ENCODE measurements at places on chromosomes 4 and X. TPM values are rescaled to one million over a fixed set of nuclear protein-coding genes. Genes with fewer than 3 reads are reported as not detected.

TCEAL7 gene
- total RNA-seq: 1.5 TPM

DNA sequence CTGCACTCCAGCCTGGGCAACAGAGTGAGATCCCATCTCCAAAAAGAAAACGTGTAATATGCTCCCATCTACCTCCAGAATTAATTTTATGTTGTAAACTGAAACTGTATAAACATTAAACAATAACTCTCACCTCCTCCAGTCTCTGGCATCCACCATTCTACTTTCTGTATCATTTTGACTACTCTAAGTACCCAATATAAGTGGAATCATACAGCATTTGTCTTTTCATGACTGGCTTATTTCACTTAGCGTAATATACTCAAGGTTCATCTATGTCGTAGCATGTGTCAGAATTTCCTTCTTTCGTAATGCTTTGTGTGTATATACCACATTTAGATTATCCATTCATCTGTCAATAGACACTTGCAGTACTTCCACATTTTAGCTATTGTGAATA lies 20.6 kb downstream of the F8 start:
- DNase-seq: no peak

NFKB1 gene
- 17.0 TPM for total RNA-seq

TMSB15C gene
- total RNA-seq: not detected

GRCh38 chr4:163665521-163666331 lies 171.2 kb downstream of the TMA16 start:
- no peak for DNase-seq

DNA sequence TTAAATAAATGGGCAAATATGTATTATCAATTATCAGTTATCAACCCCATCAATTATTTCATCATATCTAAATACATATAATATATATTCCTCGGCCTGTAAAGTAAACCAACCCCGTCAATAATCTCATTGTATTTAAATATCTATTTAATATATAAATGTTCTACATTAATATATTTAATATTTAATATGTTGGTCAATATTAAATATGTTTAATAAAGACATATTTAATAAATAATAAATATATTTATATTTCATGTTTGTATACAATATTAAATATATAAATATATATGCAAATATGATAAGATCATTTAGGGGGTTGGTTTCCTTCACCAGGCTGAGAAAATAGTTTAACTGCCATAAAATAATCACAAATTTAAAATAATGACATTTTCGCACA lies 6.4 kb upstream of the TMEM144 start:
- DNase-seq: no peak

DNA sequence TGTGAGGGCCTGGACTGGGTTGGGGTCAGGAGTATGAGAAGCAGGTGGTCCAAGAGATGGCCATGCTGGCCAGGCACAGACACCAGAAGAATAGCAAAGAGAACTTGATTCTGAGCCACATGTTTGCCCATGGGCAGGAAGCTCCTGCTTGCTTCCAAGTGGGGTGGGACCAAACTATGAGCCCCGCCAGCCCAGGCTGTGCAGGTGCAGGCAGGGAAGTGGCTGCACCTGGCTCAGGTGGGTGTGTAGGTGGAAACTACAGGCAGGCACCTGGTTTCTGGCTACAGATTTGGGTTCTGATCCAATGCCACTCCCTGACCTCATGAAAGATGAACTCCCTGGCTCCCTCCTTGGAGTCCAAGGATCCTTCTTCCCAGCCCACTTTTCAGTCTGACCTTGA lies 207.9 kb upstream of the KLF3 start:
- DNase-seq: no peak

GRCh38 chr4:17809667-17810066 lies 890 bp downstream of the DCAF16 start:
- no peak for DNase-seq

DNA sequence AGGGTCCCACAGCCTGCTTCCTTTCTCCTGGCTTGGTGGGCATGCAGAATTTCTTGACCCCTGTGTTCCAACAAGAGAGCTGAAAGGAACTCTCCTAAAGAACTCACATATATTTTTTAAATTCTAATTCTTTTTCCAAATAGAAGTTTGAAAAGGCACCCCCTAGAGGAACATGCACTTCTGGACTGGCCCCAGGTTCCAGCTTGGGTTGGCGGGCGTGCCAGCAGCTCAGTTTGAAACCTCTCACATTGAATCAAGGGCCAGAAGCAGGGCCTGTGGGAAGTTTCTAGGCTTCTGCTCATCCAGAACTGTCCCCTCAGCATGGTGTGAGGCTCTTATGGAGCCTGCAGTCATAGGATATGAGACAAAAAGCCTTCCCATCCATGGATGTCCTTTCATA lies 132.6 kb downstream of the ATG4A start:
- no peak for DNase-seq

GLRA2 gene
- total RNA-seq: not detected

SLC26A1 gene
- 0.25 TPM for total RNA-seq

All from heart left ventricle (tissue), 16 donors.